ENCODE measurements at places on chromosomes 3 and 15.

- DNase-seq = no peak
These were observed 53.8 kb upstream of the CPOX start for GRCh38 chr3:98647197-98647596.

DNA sequence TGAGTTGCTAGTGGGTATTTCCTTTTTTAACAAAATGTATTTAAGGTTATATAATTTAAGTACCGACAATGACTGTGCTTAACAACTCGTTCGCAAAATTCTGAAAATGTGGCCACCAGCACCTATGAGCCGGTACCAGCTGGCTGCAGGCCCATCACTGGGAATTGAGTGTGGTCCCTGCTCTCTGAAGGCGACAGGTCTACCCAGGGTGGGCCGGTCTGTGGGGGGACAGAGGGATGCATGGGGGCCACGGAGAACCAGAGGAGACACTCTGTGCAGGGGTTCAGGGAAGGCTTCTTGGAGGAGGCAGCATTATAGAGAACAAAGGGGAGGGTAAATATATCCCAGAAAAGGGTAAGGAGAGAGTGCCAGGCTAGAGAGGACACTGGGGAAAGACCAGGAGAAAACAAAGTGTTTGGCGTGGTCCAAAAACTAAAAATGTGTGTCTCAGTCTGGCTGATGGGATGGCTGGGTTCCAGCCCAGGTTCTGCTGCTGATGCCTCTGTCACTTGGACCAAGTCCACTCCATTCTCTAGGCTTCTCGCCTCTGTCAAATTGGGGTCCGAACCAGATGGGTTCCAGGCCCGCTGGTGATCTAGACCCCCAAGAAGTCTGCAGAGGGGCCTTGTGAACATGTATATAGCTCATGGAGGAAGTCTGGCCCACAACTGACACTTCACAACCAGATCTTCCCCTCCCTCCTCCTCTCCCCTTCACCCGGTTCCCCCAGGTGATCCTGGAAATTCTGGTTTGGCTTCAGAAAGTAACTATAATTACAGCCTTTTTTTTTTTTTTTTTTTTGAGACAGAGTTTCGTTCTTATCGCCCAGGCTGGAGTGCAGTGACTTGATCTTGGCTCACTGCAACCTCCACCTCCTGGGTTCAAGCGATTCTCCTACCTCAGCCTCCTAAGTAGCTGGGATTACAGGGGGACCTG is 10.7 kb upstream of the CYP11A1 start:
- no peak for DNase-seq

GRCh38 chr15:73318463-73319351 is 50.1 kb downstream of the HCN4 start:
- DNase-seq = no peak

DNA sequence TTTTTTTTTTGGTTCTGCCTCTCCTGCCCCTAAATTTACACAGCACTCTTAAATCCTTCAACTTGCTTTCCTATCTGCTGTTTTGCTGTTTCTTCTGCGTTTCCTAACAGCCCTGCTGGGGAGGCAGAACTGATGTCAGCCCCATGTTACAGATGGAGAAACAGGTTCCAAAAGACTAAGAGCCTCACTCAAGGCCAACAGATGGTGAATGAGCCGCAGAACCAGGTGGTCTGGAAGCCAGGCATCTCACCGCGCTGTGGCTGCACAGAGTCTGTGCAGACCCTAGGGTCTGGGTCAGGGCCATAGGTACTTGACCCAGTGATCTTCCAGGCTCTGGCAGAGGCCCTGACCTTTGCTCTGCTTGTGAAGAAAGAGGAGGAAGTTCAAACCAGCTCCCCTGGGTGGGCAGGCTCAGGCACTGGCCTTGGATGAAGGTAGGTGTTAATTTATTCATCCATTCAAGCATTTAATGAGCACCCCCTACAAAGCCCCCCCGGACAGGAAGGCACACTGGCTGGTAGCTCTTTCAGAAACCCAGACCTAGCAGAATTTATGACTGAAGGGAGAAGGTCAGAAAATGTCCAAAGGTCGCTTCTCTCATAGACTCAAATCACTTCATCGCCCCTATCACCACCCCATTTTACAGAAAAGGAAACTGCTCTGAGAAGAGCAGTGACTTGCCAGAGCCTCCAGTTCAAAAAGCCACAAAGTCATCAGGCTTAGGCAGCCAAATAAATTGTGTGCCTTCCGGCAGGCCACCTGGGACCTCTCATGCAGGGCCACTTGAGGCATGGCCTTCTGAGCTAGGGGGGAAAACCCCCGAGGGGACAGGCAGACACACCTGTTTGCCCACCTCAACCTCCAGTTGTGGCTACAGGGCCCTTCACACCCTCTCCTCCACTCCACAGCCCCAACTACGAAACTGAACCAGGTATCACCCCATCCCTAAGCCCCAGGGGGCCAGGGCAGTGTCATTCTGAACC is 2.7 kb downstream of the CHDH start:
- DNase-seq = no peak

- no peak for DNase-seq
These were observed 163.6 kb upstream of the TBC1D5 start for GRCh38 chr3:17905996-17906395.

DNA sequence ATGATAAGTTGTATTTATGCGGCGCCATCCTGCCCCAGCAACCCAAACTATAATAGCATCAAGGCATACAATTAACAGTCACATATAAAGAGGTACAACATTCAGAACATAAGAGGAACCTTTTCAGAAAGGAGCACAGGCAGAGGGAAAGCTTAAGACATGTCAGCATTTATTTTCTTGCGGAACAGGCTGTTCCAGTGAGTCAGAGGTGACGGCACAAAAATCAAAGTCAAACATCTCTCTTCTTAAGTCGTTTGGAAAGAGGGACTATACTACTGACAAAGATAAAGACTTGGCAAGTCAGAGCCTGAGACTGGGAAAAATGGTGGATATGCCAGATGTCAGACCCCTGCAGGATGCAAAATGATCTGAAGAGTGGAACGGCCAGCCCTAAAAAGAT is 128.4 kb downstream of the CTNNB1 start:
- DNase-seq = no peak

- DNase-seq = no peak
These were observed 404.6 kb downstream of the SI start for GRCh38 chr3:164673738-164674137.

DNA sequence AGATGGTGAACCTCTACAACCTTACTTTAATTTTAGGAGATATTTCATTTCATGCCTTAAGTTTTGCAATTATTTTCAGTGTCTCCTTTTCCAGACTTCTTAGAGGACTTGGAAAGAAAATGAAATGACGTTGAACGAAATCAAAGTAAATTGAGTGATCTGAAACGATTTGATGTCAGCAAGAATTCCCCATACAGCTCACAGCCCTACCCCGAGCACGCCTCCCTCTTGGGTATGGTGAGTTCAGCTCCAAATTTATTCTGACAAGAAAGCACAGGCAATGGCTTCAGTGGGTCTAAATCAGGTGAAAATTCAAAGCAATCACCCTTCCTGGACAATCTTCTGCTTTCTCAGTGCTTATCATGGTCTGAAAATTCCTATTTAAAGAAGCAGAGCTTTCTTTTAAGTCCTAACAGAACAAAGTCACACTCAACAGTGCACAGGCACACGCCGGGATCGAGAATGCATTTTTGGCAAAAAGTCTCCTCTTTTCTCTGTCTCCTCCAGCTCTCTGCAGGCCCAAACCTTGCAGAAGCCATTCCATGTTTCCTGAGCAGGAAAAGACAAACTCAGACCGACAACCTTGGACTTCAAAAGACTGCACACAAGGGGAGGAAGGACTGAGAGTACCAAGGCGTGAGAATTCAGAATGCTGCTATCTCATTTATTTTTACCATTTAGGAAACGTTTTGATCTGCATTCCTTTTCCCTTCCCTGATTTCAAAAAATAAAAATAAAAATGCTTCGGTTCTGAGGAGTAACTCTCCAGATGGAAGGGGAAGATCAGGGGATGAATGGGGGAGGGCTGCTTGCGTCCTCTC is 72.0 kb downstream of the CCNL1 start:
- no peak for DNase-seq

DNA sequence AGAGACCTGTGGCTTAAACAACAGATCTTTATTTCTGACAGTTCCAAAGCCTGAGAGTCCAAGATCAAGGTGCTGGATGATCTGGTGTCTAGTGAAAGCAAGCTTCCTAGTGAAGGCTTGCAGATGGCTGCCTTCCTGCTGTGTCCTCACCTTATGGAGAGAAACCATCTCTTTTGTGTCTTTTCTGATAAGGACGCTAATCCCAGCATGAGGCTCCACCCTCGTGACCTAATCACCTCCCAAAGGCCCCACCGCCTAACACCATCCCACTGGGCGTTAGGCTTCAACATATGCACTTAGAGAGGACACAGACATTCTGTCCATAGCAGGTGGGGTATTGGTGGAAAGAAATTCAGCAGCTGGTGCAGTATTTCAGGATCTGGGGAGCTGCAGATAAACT is 19.8 kb upstream of the LYSMD4 start:
- no peak for DNase-seq

- DNase-seq = no peak
These were observed 24.7 kb downstream of the LYSMD4 start for GRCh38 chr15:99708563-99708962.

DNA sequence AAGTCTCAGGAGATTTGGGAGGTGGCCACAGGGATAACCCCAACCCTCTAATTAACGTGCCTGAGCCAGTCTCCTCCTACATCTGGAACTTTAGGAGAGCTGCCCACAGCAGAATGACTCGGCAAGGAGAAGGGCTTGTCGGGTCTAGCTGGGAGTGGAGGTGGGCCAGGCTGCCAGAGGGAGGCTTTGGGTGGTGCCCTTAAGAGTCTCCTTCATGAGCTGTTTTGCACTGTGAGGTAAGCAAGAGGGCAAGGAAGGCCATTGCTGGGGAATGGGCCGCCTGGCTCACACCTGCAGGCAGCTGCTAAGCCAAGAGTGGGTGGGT is 3.6 kb upstream of the TNK2 start:
- DNase-seq = no peak
